ENCODE measurements at places on chromosomes 2 and 18. TPM values are rescaled to one million over a fixed set of nuclear protein-coding genes. Genes with fewer than 3 reads are reported as not detected.

Gene ZNF396
- 2.8 TPM for total RNA-seq

Gene CD28
- under 0.01 TPM for total RNA-seq

Gene PLGLB1
- total RNA-seq: 1.8 TPM

Gene RBM44
- 0.14 TPM for total RNA-seq

Gene MDH1B
- total RNA-seq: 1.4 TPM

Gene CAPN14
- total RNA-seq: under 0.01 TPM

Gene SERPINB10
- total RNA-seq: not detected

Gene BCL11A
- 0.14 TPM for total RNA-seq

Gene FBXO48
- total RNA-seq: 0.28 TPM

Gene MOGAT1
- not detected for total RNA-seq

Gene MREG
- 0.71 TPM for total RNA-seq

Gene GLI2
- total RNA-seq: 11.3 TPM

Gene CYRIA
- total RNA-seq: 3.7 TPM

Gene CCL20
- total RNA-seq: 0.28 TPM

Gene MSGN1
- total RNA-seq: not detected

Gene RGPD3
- total RNA-seq: 0.09 TPM

Gene MYO3B
- total RNA-seq: 0.18 TPM

Gene MAP2
- total RNA-seq: 0.71 TPM

Gene ATF2
- 35.8 TPM for total RNA-seq

Gene SIX3
- total RNA-seq: not detected

Gene WNT6
- not detected for total RNA-seq

Gene CFAP65
- not detected for total RNA-seq

Gene SIX2
- total RNA-seq: under 0.01 TPM

Gene PELI1
- 7.0 TPM for total RNA-seq

Gene TRIB2
- total RNA-seq: 13.2 TPM

Gene CDK15
- 6.6 TPM for total RNA-seq

Gene NYAP2
- not detected for total RNA-seq

Gene RAB17
- total RNA-seq: 0.28 TPM

Gene CYS1
- 2.0 TPM for total RNA-seq

Gene SLC19A3
- total RNA-seq: 2.1 TPM

Gene KCNG2
- 4.7 TPM for total RNA-seq

Gene ADRA2B
- total RNA-seq: 0.09 TPM

Gene RAPGEF4
- 1.9 TPM for total RNA-seq

Gene CROCC2
- total RNA-seq: 0.14 TPM
